ENCODE measurements at places on chromosomes 3 and 15. TPM values are rescaled to one million over a fixed set of nuclear protein-coding genes. Genes with fewer than 3 reads are reported as not detected.

Gene TSC22D2
- 8.5 TPM for total RNA-seq

Gene CNTN3
- total RNA-seq: 5.7 TPM

Gene LCTL
- not detected for total RNA-seq

Gene LXN
- total RNA-seq: 0.68 TPM

Gene FGF12
- 0.63 TPM for total RNA-seq

GRCh38 chr3:45929042-45929679 is 14.1 kb upstream of the CXCR6 start:
- peak; percentile 53 for DNase-seq

- DNase-seq: no peak
Measured at GRCh38 chr15:69869881-69870505, 227.7 kb downstream of the TLE3 start.

GRCh38 chr3:28835751-28836150 is 445.1 kb upstream of the RBMS3 start:
- DNase-seq: no peak

- DNase-seq: no peak
Measured at GRCh38 chr3:42102571-42102970, 11.4 kb downstream of the TRAK1 start.

DNA sequence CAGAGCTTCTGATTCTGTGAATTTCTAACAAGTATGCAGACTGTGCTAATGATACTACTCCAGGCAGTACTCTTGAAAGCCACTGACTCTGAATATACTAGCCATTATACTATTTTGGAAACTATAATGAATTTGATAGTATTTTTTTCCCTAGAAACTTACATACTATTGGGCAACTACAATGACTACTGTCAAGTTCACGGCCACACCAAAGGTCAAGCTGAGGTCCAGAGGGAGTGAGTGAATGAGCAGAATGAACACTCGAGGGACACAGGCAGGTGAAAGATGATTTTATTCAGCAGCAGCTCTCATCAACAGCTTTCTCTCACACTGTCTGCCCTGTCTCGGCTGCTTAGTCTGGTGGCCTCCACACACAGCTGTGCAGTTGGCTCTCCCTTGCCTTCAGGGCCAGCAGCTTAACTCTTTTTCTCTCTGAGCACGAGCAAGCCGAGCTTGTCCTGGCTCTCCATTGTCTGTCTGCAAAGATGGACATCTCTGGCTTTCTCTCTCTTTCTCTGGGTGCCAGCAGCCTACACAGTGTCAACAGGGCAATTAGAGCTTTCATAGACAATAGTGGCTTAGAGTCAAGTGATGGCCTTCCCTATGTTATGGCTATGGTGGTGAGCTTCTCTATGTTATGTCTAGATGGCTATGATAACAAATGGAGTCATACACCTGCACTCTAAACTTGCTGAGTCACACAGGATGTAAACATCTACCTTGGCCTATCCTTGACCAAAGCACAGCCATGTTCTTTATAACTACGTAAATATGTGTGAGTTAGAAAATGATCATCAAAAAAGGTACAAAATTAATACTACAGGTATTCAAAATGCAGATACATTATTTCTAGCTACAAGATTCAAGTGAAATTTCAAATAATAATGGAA is 362.4 kb downstream of the CGGBP1 start:
- no peak for DNase-seq

- DNase-seq: no peak
Measured at GRCh38 chr3:187519428-187519890, 150.7 kb downstream of the SST start.

- no peak for DNase-seq
Measured at GRCh38 chr3:56076746-56077145, 391.5 kb downstream of the ERC2 start.

- no peak for DNase-seq
Measured at GRCh38 chr3:78919021-78919755, 848.6 kb downstream of the ROBO1 start.

- no peak for DNase-seq
Measured at GRCh38 chr3:179973931-179974361, 62.8 kb downstream of the PEX5L start.
